Pulmonary artery endothelial cell (primary cell): ENCODE measurements at places on chromosomes 2 and 18. TPM values are rescaled to one million over a fixed set of nuclear protein-coding genes. Genes with fewer than 3 reads are reported as not detected.

DNA sequence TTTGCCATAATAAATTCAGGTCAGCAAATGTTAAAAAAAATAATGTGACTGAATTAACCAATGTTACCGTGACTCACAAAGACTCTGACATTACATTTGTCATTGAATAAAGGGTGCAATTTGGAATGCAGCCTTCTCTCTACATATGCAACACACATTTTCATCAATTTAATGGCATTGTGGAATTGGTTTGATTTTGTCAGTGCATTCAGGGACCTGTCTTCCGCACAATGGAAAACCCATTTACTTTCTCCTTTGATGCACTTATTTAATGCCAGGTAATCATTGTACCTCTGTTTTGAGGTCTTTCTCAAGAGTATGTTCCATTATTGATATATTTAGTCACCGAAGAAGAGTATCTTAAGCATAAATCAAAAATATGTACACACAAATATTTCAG is 1099.3 kb downstream of the SOCS6 start:
- DNase-seq = no peak

The GNLY gene
- not detected in 2 replicates for total RNA-seq

- DNase-seq = no peak
Measured at GRCh38 chr2:52128081-52128480, 1096.1 kb upstream of the NRXN1 start.

DNA sequence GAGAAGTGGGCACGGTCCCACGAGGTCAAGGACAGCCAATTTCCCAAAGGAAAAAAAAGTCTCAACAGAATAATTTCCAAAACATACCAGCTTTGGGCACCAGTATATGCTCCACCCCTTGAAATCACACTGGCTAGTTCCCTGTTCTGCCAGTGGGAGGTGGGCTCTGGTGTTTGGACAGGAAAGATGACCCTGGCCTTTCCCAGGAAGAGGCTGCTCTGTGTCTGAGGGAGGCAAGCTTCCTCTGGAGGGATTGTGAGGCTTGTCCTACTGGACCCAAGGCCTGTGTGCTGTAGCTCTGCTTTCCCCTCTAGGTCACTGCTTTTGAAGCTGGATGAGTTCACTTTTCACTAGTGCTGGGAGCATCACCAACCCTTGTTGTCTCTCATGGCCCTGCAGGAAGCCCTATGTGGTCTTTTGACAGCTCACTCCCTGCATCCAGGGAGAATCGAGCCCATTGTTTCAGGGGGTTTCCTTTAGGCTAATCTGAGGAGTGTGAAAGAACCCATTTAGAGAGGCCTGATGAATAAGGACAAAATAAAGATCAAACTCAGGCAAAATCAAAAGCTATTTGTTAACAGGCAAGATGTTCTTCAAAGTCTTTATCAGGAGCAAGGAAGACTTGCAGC is 36.3 kb downstream of the CXCR4 start:
- DNase-seq = no peak

The NEU2 gene
- not detected in 2 replicates for total RNA-seq

- DNase-seq = no peak
Measured at GRCh38 chr2:189421644-189422043, 19.6 kb upstream of the WDR75 start.
